ENCODE measurements at places on chromosomes 3 and 15.
A peak's percentile ranks its signal among the peaks of the same experiment; 100 is the strongest.

DNA sequence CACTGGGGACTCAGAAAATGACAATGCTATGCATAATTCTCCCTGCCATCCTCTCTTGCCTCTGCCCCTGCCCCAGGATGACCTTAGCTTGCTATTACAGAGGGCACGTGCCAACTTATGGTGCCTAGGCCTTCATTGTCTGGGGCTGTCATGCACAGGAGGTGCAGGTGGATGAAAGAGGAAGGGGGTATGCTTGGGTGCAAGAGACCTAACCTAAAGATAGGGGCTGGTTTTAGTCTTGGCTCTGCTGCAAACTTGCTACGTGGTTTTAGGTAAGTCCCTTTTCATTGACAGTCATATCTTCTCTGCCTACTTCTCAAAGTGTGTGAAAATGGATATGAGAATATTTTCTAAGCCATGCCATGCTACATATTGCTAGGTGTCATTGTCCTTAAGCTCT, 161.3 kb downstream of the EPHB1 start:
- no peak for DNase-seq

- no peak for DNase-seq
These were observed at the start of gene DNAJB8 for GRCh38 chr3:128466840-128467541. DNAJB8 (minus strand) TSS chr3:128466890; CDS start chr3:128463245, 3,645 bp downstream.

GRCh38 chr3:102790747-102791325, 356.0 kb downstream of the ZPLD1 start:
- no peak for DNase-seq

DNA sequence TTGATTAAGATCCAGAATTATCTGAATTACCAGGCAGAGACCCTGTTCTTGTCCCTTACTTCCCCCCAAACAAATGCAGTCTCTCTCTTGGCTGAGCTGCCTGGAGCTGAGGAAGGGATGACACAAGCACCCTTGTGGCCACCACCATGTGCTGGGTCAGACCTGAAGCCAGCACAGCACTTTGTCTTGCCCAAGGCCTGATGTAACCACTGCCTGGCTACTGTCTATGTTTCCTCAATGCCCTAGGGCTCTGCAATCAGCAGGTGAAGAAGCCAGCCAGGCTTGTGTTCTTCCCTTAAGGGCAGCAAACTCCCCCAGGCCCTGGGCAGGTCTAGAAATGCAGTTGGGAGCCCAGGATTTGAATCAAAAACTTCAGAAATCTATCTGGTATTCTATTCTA, 15.8 kb upstream of the CASR start:
- DNase-seq, result no peak

DNA sequence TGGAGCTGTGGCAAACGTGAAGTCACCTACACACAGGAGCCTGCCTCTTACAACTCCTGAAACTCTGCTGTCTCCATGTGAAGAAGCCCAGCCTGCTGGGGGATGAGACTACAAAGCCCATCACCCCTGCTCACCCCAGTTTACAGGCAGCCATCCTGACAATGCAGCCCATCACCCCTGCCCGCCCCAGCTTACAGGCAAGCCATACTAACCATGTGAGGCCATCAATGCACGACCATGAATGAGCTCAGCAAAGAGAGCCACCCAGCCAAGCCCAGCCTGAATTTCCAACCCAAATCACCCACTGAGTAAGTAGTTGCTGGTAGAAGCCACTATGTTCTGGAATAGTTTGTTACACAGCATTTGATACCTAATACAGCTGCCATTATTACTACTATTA, 185.4 kb upstream of the NSMCE3 start:
- no peak for DNase-seq

- DNase-seq, result no peak
These were observed 45.5 kb upstream of the BOC start for GRCh38 chr3:113165841-113166240.

DNA sequence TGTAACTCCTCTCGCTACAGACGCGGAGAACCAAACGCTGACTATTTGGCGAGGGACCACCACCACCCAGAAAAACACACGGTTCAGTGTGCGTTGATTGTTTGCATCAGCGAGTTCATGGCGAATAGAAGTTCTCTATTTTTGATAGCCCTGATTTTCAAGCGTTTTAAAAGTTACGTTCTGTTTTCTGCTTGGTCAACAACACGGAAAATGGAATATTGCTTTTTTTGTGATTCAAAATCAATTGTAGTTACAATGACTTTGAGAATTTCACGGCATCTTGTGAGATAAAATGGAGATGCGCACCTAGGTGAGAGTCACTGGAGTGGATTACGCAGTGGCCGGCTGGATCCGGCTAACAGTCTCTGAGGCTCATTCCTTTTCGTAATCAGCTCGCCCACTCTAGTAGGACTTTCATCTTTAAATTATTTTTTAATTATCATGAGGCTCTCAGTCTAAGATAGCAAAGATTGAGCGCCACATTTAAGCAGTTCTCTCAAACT, 54.8 kb downstream of the CCDC54 start:
- DNase-seq, result peak; percentile 20

GRCh38 chr3:42904076-42904475, 1.9 kb upstream of the ZNF662 start:
- DNase-seq, result no peak

DNA sequence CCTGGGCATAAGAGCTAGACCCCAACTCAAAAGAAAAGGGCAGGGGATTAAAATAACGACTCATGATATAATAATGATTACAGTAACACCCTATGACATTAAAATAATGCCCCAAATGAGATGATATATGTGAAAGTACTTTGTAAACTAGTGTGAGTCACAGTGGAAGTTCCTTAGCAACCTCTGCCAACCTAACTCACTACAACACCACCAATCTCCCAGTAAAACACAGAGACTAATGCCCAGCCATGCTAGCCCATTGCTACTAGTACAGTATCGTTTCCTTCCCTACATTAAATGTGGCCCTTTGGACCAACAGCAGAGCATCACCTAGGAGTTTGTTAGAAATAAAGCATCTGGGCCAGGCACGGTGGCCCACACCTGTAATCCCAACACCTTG, 11.2 kb upstream of the ADAMTS7 start:
- DNase-seq, result no peak

- DNase-seq, result no peak
These were observed 69.3 kb downstream of the LRIG1 start for GRCh38 chr3:66431494-66431893.

- no peak for DNase-seq
These were observed 9.1 kb upstream of the SYN2 start for GRCh38 chr3:11995120-11995519.

DNA sequence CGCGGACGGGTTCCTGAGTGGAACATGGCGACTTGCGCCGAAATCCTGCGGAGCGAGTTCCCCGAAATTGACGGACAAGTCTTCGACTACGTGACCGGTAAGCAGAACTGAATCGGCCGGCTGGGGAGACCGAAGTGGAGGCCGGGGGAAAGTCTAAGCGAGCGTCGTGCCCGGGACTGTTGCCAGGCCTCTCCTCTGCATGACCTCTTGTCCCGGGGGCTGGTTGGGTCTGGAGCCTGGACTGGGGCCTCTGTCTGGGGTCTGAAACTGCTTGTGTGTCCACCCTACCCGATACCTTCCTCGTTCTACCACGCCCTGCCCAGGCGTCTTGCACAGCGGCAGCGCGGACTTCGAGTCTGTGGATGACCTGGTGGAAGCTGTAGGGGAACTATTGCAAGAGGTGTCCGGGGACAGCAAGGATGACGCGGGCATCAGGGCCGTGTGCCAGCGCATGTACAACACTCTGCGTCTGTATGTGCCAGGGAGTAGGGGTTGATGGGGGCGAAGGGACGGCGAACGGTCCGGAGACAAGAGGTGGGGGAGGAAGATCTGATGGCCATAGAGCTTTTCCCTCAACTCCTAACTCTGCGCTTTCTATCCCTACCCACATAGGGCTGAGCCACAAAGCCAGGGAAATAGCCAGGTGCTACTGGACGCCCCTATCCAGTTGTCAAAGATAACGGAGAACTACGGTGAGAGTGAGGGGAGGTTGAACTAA, at the start of gene ABCF3:
Gene ABCF3, plus strand, starts transcription at position 16 of the 718 bp plus-strand sequence. Its CDS starts 9 bp downstream, at position 25.
- DNase-seq, result no peak

DNA sequence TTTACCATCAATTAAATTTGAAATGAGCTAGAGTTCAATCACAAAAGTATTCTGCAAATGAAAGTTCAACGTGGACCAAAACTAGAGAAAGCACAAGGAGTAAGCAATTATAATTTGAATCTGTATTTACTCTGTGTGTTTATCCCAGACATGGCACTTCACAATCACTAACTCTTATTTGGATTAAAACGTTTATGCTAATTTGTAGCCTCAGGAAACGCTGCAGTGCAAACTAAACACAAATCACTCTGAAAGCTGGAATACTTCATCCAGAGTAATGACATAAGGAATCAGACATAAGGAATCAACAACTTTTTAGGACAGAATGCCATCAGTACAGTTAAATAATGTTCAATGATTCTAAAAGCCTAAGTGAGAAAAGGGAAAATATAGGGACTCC, 18.5 kb downstream of the CEP152 start:
- DNase-seq, result no peak

DNA sequence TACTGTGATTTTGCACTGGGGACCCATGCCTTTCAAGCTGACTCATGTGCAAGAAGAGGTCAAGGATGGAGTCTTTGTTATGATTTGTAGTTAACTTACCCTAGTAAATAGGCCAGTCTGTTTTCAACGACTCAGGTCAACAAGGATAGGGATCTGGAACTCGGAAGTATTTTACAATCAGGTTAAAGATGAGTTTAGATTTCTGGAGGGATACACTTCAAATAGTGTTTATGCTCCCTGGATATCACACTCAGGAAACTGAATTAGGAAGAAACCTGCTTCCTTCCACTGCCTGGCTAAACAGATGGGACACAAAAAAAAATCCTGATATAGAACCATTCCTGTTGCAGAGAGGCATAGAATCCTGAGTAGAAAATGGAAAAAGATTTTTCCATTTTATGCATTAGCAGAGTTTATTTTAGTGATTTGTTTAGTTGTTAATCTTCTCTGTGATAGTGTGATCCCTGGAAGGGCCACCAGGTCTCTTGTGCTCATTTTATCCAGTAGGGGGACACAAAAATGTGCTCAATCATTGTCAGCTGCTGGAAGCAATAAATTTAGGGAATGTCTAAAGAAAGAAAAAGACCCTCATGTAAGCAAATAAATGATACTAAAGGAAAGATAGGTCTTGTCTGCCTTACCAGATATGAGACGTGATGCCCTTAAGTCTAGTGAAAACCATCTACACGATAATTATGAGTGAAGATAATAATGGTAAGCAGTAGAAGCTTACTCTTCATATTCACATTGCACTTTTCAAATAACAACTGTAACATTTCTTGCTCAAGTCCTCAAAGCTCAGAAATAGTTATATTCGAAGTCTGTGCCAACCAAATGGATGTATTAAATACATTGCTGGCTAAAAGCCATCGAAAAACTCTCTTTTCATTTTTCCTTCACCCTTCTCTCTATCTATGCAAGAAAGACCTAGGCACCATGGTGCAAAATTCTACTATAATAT, 452.1 kb upstream of the KCNMB2 start:
- peak; percentile 24 for DNase-seq

- no peak for DNase-seq
These were observed 123.0 kb downstream of the MEGF11 start for GRCh38 chr15:66130496-66131034.

DNA sequence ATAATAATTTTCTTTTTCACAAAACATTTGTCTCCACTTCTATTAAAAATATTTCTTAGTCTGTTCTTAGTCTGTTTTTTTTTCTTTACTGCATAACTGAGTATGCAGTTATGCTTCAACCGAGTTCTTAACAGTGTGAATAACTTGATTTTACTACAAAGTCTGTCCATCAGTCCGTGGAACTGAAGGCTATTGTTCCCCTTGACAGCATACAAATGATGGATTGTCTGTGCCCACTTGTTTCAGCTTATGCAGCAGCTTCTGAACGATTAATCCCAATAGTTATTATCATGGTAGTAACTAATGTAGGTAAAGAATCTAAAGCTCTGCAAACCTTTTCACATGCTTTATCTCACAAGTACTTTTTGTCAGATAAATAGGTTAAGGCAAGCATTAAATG, 150.7 kb downstream of the SSR3 start:
- no peak for DNase-seq
